CD4-positive, alpha-beta T cell treated with Interleukin-15 for 4 hours (primary cell): ENCODE measurements at places on chromosomes 16 and 17.

DNA sequence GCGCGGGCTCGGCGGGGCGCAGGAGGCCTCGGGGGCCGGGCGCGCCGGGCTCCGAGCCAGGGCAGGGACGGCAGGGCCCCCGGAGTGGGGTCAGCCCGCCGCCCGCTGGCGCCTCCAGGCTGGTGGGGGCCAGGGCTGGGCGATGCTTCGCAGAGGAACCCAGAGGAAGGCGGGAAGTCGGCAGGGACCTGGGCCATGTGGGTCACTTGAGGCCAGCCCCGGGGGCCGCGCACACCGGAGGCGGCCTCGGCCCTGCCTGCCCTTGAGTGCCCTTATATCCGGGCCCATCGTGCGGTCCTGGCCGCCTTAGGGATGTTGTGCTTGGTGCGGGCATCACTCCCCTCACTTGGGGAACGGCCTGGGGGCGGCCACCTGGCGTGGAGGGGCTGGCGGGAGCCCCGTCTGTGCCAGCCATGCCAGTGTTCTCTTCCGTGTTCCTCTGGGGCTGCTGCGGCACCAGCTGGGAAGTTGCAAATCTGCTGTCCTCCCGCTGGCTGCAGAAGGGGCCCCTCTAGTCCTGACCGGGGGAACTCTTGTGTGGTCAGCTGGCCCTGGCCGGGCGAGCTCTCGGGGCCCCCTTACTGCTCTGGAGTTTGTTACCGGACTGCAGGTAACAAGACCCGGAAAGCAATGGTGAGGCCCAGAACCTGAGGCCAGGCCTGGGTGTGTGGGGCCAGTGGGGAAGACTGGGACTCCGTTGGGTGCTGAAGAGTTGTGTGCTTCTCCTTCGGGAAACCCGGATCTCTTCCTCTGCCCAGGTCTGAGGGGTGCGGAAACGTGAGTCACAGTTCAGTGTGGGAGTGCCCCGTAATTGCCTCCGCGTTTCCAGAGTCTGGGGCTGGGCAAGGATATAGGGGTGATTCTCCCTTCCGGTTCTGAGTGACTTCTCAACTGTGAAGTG is 849 bp downstream of the CAPN15 start:
- peak; percentile 32 for DNase-seq

GRCh38 chr17:79991140-79991923 is 44.3 kb downstream of the TBC1D16 start:
- peak; percentile 84 for DNase-seq

GRCh38 chr17:72587773-72588511 is 467.1 kb downstream of the SOX9 start:
- peak; percentile 13 for DNase-seq

DNA sequence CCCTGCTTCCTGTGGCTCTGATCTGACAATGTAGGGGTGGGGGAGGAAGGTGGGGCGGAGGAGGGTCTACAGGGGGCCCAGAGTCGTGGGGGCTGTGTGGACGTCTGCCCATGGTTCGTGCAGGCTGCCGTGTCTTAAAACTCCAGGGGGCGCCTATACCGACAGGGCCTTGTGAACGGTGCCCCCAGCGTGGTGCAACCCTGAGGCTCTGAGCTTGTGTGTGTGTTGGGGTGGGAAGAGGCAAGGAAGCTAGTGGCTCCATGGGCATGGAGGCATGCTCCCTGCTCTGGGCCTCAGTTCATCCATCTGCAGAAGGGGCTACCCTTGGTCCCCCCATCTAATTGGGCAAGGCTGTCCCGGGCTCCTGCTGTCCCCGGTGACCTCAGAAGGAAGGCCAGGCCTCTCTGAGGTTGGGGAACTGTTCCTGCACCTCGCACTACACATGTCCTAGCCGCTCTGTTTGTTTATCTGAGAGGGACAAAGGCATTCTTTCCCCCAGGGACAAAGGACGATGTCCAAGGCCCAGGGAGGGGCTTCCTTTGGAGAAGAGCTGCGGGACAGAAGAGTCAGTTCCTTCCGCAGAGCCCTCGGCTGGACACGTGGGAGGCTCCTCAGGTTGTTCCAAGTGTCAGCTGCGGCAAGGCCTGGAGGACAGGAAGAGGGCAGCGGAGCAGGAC is 13.5 kb downstream of the CA4 start:
- DNase-seq, result no peak

- DNase-seq, result no peak
Measured at GRCh38 chr16:54268766-54269165, 17.8 kb downstream of the IRX3 start.

DNA sequence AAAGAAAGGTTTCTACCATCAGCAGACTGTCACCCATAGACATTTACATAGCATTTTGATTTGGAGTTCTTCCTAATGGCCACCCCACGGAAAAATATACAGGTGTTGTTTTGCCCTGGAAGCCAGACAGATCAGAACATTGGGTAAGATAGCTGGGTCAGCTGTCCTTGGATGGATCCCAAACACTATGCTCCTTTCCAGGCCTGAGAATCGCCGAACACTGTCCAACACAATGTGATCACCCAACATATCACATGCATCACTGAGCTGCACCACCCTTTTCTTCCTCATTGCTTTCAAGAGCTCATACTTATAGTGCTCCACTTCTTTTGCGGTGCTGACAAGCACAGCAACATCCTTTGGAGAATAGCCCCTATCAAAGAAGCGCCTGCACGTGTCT is 21.1 kb downstream of the SLFN11 start:
- DNase-seq, result no peak

GRCh38 chr17:4738136-4739121 is 1.2 kb upstream of the ZMYND15 start:
- no peak for DNase-seq

GRCh38 chr17:31405890-31406371 is 14.5 kb downstream of the RAB11FIP4 start:
- DNase-seq, result no peak

- DNase-seq, result no peak
Measured at GRCh38 chr17:76071531-76072147, 678 bp downstream of the SRP68 start.

DNA sequence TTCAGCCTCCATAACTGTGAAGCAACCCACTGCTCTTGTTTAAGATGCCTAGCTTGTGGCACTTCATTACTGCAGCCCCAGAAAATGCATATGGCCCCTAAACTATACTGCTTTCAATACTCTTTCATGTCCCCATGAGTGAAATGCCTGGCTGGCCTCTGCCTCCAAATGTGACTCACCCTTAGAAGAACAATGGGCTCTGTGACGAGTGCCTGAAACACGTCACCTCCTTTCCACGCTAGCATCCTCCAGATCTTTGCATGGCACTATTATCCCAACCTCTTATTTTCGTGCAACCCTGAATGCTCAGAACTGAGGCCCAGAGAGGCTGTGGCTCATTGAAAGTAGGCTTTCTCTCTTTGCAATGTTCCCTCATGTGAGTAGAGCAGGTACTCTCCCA is 233.1 kb downstream of the CBLN1 start:
- DNase-seq, result no peak

- no peak for DNase-seq
Measured at GRCh38 chr17:78737332-78737731, 44.7 kb downstream of the CYTH1 start.

- no peak for DNase-seq
Measured at GRCh38 chr17:13228225-13228624, 210.4 kb upstream of the ELAC2 start.

GRCh38 chr16:8915722-8916301 is 33.7 kb downstream of the LITAFD start:
- no peak for DNase-seq

DNA sequence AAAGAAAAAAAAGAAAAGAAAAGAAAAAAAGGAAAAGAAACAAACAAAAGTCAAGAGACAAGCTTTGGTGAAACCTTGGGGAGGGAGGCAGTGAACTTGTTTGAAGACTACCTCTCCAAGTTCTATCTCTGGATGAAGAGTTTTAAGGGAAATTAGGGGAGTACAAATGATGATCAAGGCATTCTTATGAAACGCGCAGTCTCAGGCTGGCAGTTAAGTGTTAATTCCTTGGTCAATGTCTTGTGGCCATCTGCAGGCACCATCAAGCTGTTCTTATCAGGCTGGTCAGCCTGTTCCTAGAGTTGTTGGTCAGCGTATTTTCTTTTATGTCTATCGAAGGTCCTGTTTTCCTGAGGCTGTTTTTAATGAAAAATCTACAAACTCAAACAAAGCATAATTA is 8.2 kb upstream of the DRG2 start:
- no peak for DNase-seq

DNA sequence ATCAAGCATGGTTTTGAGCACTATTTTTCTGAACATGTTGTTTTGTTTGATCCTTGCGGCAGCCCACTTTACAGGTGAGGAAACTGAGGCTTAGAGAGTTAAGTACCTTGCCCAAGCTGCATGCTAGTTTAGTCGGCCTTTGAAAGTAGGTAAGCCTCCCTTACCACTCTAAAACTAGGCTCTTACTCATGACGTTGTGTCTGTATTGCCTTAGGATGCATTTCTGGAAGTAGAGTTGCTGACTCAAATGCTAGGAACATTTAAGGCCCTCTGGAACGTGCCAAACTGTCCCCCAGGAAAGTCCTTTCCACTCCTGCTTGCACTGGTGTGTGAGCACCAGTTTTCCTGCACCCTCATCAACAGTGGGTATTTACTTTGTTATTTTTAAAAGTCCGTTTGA is 76.6 kb downstream of the ZFHX3 start:
- no peak for DNase-seq

GRCh38 chr17:16923904-16924695 is 47.8 kb downstream of the TNFRSF13B start:
- no peak for DNase-seq

DNA sequence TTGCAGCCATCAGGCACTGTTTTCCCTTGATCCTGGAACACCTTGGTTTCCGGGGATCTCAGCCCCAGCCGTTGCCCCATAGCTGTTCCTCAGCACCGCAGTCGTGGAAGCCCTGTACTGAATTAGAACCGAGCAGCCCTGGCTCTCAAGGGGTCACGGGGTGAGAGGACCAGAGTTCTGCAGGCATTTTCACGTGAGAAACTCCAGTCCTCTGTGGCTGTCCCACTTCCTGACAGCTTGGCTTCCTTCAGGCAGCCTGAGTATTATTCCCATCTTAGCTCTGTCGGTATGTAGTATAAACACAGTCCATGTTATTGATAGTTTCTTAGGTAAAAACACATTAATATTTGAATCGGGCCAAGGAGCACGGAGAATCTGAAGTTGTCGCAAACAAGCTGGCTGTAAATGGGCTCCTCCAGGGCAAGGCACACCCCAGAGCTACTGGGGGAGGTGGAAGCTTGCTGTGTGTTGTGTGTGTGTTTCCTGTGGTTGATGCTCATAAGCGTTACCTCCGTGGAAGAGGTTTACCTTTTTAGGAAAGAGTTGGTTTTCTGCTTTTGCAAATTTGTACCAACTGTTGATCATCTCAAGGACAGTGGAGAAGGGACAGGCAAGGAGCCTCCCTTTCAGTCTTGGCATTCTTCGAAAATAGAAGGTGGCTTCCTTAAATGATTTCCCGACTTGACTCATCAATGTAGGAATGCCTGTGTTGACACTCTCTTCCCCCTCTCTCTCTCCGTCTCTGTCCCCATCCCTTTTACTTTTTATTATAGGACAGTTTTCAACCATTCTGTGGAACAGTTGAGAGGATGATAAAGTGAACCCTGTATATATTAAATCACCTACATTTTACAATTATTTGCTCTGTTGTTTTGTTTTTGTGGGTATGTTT is 208.9 kb upstream of the CHMP6 start:
- DNase-seq, result peak; percentile 70

DNA sequence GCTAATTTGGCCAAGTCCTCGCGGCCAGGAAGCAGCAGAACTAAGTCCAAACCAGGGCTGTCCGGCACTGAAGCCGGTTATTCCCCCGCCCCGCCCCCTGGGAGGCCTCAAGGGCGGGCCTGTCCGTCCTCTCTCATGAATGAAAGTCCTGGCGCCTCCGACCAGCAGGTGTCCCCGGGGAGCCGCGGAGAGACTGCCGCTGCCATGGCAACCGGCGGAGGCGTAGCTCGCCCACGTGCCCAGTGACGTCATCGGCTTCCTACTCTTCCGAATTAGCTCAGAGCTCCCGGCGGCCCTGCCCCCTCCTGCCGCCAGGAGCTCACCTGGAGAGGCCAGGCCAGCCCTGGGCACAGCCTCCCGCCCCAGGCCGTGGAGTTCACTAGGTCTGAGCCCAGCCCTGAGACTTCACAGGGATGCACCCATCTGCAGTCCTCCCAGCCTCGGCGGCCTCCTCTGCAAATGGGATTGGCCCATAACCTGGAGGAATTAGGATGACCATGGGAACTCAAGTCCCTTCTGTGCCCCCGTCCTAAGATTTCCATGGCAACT is 1.3 kb downstream of the SPATA2L start:
- peak; percentile 95 for DNase-seq

DNA sequence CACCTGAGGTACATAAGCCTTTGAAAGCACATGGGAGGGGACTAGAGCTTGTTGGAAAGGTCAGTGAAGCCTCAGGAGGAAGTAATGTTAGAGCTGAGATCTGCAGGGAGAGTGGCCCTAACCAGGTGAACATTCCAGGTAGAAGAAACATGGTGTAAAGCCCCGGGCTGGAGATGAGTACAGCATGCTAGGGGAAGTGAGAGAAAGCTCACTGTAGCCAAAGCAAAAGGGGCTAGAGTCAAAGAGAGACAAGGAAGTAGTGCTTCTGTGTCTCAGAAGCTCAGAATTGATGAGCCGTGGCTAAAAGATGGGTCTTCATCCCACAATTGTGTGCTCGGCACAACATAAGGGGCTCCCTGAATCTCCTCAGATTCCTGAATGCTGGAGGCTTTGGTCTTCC is 481.8 kb downstream of the XYLT1 start:
- DNase-seq, result no peak

DNA sequence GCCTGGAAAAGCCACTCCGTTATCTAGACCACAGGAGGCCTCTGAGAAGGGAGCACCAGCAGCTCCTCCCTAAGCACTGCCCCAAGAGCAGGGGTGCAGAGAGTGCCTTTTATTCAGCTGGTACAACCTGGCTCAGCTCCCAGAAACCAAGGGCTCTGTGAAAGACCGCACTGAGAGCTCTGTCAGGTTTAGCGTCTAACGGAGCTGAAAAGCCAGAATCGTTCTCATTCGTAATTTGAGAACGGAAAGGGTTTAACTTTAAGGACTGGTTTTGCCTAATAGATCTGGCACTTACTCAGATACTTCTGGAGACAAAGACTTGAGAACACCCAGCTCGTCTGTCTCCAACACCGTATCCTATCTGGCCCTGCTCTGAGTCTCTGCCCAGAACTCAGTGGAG is 13.5 kb downstream of the MPG start:
- DNase-seq, result no peak

DNA sequence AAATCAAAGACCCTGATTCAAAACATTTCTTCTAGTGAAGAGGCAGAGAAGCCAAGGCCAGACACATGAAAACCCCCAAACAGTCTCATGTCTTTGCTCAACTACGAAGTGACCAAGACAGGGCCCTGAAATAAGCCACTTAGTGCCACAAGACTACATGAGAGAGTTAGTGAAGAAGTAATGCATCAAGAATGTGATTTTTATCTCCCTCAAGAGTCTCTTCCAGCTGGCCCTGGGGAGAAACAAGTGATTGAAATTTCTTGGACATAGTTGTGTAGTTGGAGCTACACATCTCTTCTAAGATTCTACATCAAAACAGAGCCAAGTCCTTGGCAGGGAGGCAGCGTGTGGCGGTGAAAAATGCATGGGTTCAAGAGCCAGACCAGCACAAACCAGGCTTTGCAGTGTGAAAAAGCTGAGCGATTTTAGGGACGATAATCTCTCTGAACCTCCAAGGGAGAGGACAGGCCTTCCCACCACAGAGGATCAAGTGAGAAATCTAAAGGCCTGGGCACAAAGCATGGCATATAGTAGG is 30.6 kb downstream of the LYRM1 start:
- DNase-seq, result no peak
